ENCODE measurements at places on chromosomes 1 and 21.
A peak's percentile ranks its signal among the peaks of the same experiment; 100 is the strongest.

GRCh38 chr1:109765896-109766615 is 2.3 kb upstream of the EPS8L3 start:
- no peak for DNase-seq

GRCh38 chr1:104329278-104329677 is 579.6 kb downstream of the AMY1C start:
- DNase-seq = no peak

- no peak for DNase-seq
Observed at GRCh38 chr1:22673486-22674409, 20.7 kb downstream of the C1QB start.

- DNase-seq = no peak
Observed at GRCh38 chr1:236808005-236808404, 12.9 kb downstream of the MTR start.

- DNase-seq = no peak
Observed at GRCh38 chr1:228231189-228231588, 23.3 kb downstream of the OBSCN start.

GRCh38 chr1:54810153-54810942 is 9.2 kb upstream of the TTC22 start:
- DNase-seq = peak; percentile 50

GRCh38 chr1:186054003-186054402 is 319.8 kb downstream of the HMCN1 start:
- DNase-seq = no peak

- DNase-seq = no peak
Observed at GRCh38 chr1:29672416-29673227, 436.3 kb downstream of the PTPRU start.

- no peak for DNase-seq
Observed at GRCh38 chr1:114173680-114174079, 20.0 kb upstream of the SYT6 start.

DNA sequence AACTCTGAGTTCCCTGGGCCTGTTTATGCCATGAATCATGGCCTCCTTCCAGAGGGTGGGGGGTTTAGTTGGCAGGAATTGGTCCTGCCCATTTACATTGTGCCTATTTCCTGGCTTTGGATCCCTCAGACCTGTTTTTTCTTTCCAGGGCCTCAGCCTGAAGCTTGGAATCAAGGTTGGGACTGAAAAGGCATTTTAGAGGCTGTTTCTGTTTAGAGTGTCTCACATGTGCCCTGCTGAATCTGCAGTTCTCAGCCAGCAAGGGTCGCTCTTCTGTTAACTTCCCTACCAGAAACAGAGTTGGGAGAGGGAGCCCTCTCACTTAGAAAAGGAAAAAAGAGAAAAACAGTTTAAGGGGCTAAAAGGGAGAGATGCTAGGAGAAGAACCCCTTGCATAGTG is 191.1 kb downstream of the PTPRC start:
- DNase-seq = no peak

GRCh38 chr21:14814282-14814681 is 250.5 kb downstream of the NRIP1 start:
- no peak for DNase-seq

- DNase-seq = no peak
Observed at GRCh38 chr1:64309431-64309831, 106.0 kb downstream of the UBE2U start.

DNA sequence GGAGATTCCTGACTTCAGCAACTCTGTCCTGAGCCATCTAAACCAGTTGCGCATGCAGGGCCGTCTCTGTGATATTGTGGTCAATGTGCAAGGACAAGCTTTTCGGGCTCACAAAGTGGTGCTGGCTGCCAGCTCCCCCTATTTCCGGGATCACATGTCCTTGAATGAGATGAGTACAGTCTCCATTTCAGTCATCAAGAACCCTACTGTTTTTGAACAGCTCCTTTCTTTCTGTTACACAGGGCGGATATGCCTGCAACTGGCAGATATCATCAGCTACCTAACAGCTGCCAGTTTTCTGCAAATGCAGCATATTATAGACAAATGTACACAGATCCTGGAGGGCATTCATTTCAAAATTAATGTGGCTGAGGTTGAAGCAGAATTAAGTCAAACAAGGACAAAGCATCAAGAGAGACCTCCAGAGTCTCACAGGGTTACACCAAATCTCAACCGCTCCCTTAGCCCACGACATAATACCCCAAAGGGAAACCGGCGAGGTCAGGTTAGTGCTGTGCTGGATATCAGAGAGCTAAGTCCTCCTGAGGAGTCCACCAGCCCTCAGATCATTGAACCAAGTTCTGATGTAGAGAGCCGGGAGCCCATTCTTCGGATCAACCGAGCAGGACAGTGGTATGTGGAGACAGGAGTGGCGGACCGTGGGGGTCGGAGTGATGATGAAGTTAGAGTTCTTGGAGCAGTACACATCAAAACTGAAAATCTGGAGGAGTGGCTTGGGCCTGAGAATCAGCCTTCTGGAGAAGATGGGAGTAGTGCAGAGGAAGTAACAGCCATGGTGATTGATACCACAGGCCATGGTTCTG is 2.3 kb downstream of the ZBTB37 start:
- no peak for DNase-seq

GRCh38 chr1:109024646-109025045 is 17.3 kb downstream of the WDR47 start:
- DNase-seq = no peak

Measured in naive thymus-derived CD8-positive, alpha-beta T cell (primary cell).